ENCODE measurements at places on chromosomes 11 and 22.
A peak's percentile ranks its signal among the peaks of the same experiment; 100 is the strongest.

- H3K4me1 ChIP-seq, result peaks cover 29% of the 10 kb centered on the region
- DNase-seq, result peak; percentile 11
These were observed 1.2 kb upstream of the FAR1 start for GRCh38 chr11:13667245-13667644.

DNA sequence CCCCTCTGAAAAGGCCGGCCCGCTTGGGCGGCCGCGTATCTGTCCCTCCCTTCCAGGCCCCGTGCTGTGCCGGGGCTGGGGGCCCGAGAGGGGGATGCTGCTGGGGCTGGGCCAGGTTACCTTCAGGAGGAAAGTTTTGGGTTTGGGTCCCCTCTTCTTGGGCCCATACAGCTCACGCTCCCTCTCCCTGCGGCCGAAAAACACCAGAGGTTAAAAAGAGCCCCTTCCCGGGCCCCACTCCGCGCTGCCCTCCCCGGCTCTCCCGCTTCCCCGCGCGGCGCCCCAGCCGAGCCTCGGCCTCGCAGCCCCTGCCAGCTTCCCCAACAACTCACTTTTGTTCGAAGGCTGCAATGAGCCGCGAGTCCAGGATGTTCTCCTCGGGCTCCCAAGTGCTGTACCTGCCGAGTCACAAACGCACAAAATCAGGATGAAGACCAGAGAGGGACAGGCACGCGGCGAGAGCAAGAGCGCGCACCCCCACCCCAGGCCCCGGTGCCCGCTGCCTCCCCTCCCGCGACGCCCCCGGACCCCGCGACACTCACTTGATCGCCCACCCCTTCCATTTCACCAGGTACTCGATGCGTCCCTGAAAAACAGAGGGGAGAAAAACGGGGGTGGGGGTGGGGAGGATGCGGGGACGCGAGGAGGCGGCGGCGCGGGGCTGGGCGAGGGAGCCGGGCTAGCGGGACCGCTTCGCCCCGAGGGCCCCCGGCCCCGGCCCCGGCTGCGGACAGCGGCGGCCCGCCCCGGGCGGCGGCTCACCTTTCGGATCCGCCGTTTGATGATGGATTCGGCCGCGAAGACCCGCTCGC, 450 bp downstream of the CBX6 start:
- DNase-seq, result no peak
- peaks cover 2% of the 10 kb centered on the region for H3K36me3 ChIP-seq
- peaks cover 10% of the 10 kb centered on the region for H3K27me3 ChIP-seq
- peak overlapping the region; percentile 96 for H3K4me3 ChIP-seq

DNA sequence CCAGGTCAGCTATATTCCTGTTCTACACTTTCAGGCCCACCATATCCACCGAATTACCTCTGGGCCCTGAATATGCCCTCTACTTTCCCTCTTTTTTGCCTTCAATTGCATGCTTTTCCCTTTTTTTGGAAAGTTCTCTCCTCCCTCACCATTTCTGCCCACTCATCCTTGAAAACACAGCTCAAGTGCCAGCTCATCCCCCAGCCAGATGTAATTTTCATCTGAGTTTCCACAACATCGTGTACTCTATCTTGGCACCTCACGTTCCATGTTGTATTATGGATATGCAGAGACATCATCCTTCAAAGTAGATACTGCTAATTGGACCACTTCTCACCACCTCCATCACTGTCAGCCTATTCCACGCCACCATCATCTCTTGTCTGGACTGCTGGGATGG, 129.8 kb upstream of the HSD17B12 start:
- no peaks in the 10 kb centered on the region for H3K4me1 ChIP-seq
- H3K4me3 ChIP-seq, result no peak overlapping the region
- no peak for DNase-seq
- H3K27ac ChIP-seq, result no peak overlapping the region
- no peaks in the 10 kb centered on the region for H3K36me3 ChIP-seq

GRCh38 chr22:23159291-23159630, 14.0 kb downstream of the RAB36 start:
- H3K36me3 ChIP-seq, result no peaks in the 10 kb centered on the region
- no peak overlapping the region for H3K27ac ChIP-seq

GRCh38 chr11:5691964-5692361, 2.4 kb downstream of the TRIM22 start:
- peaks cover 35% of the 10 kb centered on the region for H3K4me1 ChIP-seq
- H3K4me3 ChIP-seq, result peak overlapping the region; percentile 100
- peak overlapping the region; percentile 97 for H3K27ac ChIP-seq
- no peak for DNase-seq

- H3K27me3 ChIP-seq, result no peaks in the 10 kb centered on the region
- no peaks in the 10 kb centered on the region for H3K36me3 ChIP-seq
- no peak for DNase-seq
- peak overlapping the region; percentile 78 for H3K4me3 ChIP-seq
- H3K4me1 ChIP-seq, result peaks cover 23% of the 10 kb centered on the region
These were observed 23.0 kb downstream of the LMO2 start for GRCh38 chr11:33868647-33869461.

DNA sequence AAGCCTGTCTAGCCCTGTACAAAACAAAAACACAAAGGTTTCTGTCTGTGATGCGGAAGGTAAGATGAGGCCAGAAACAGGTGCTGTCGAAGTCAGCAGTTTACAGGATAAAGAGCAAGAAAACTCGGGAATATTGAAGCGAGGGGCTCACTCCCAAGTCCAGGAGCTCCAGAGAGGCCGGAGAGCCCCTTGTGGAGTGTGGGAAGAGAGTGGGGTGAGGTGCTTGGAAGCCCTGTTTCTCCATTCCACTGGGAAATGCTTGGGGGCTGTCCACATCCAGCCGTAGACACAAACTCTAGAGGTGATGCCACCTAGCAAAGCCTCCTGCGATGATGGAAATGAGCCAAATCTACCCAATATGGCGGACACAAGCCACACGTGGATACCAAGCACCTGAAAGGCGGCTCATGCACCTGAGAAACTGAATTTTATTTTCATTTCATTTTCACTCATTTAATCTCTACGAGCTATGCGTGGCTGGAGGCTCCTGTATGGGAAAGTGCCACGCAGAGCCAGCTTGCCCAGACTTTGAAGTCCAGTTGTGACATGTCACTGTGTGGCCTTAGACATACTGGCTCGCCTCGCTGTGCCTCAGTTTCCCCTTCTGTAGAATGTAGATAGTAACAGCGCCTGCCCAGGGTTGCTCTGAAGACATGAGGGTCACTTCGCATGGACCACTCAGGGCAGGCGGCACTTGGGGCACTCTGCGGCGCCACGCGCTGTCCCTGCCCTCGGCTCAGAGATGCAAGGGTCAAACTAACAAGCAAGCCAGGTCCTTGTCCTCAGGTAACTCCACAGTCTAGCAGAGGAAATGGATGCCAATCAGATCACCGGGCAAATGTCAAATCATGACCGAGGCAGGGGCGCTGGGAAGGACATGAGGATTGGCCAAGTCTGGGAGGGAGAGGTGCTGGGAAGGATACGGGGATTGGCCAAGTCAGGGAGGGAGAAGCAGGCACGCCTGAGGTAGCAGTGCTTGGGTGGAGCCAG, 684.7 kb downstream of the TBC1D22A start:
- H3K4me3 ChIP-seq, result no peak overlapping the region
- peaks cover 11% of the 10 kb centered on the region for H3K27me3 ChIP-seq
- H3K36me3 ChIP-seq, result peaks cover 2% of the 10 kb centered on the region
- H3K27ac ChIP-seq, result no peak overlapping the region
- DNase-seq, result no peak

DNA sequence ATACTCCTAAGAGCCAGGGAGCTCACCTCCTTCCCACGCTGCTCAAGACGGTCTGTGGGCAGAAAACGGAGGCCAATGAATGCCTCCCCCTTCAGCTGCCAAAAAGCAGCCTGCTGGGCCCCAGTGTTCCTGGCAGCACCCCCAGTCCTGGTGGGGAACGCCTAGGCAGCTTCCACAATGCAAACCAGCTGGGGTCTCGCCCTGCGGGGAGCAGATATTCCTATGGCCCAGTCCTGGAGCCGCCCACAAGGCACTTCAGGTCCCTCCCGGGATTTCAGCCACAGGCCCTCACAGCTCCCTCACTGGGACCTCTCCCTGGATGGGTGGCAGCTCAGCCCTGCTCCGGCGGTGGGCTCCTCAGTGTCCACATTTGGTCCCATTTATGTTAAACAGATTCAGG, 29.2 kb downstream of the A4GALT start:
- no peaks in the 10 kb centered on the region for H3K36me3 ChIP-seq
- peak overlapping the region; percentile 82 for H3K27ac ChIP-seq

All from memory B cell (primary cell).